ENCODE measurements at places on chromosomes 12 and 14.

DNA sequence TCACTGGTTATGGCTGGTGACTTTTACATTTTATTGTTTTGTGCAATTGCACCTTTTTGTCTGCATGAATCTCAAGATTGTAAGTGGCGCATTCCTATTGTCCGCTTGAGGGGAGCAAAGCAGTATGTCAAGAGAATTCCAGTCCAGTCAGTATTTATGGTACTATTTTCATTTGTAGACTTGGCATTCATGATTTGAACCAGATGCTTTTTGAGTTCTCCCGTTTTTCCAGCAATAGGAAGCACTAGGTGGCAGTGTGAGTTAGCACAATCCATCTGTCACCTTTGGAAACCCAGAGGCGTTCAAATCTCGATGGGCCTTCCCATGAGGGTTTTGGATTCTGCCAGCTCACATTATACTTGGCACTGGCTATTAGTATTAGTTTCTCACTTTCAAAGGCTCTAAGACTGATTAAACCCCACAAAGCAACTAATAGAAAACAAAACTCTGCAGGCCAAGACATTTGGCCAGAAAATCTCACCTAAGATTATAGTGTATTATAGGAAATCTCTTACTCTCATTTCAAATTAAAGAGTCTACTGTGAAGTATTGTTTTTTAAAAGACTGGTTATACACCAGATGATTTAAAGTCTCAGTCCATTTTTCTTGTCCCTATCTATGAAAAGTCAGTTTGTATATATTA, 2.2 kb downstream of the DACT1 start:
- DNase-seq: peak; percentile 68

GRCh38 chr12:39426636-39427240, 16.2 kb downstream of the KIF21A start:
- no peak for DNase-seq

GRCh38 chr14:65231286-65231980, 129.1 kb upstream of the MAX start:
- DNase-seq: no peak

- no peak for DNase-seq
Measured at GRCh38 chr14:65933400-65934069, 521.0 kb downstream of the FUT8 start.

DNA sequence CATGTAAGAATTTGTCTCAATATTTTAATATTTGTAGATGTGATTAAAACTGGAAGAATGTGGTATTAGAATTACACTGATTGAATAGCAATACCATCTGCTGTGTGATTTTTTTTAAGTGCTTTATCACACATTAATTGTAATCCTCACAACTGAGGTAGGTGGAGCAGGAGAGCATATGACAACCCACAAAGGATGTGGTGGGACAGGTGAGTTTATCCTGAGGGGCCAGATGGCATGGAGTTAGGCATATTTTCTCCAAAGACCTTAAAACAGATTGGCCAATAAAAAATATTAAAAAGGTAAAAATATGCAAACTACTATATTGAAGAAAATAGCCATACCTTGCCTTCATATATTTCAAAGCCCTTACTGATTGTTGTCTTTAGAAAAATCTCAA, 7.8 kb downstream of the LRRC10 start:
- DNase-seq: no peak

DNA sequence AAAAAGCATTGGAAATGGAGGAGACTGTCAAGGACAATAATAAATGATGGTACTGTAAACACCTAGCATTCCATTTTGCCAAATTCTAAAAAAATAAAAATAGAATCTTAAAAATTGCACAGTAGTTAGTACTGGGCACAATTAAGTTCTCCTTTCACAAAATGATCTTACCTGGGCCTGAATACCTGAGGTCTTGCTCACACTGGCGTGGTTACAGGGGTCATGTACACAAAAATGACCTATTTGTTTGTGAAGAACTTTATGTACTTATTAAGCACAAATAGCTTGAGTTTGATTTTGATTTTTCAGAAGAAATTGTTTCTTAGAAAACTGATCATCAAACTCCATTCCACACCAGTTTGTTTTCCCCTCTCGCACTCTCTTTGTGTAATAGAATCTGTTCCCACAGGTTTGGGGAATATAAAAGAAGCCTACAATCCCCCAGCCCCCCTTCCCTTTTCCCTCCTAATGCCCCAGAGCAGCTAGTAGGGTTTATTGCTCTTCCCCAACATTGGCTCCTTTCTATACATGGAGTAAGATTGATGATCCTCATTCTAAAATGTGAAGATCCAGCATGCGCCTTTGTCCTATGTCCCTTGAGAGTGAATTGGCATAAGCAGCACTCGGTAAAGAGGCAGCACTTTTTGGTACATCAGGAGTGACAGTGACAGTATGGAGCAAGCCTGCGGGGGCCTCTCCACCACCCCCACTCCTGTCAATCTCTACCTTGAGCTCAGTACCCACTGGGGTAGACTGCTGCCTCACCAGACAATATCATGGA, 204.3 kb downstream of the ASCL1 start:
- DNase-seq: no peak

DNA sequence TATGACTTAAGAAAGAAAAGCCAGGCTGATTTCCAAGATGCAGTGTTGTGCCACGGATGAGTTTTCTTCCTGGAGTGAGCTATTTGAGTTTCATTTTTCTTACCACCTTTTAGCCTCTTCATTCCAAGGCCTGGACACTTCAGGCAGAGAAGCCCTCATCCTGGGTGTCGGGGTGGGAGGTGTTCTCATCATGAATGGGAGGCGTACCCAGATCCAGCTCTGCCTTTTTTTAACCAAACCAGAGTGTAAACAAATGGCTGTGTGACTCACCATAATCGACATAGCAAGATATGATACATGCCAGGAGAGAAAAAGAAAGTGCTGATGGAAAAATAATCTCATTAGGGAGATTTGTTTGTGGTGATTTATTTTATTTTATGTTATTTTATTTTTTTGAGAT, 79.9 kb downstream of the ARF6 start:
- DNase-seq: peak; percentile 76

- DNase-seq: no peak
Measured at GRCh38 chr12:57539134-57539768, 7.7 kb downstream of the DCTN2 start.

- no peak for DNase-seq
Measured at GRCh38 chr14:105664691-105665090, 138.3 kb downstream of the TMEM121 start.

DNA sequence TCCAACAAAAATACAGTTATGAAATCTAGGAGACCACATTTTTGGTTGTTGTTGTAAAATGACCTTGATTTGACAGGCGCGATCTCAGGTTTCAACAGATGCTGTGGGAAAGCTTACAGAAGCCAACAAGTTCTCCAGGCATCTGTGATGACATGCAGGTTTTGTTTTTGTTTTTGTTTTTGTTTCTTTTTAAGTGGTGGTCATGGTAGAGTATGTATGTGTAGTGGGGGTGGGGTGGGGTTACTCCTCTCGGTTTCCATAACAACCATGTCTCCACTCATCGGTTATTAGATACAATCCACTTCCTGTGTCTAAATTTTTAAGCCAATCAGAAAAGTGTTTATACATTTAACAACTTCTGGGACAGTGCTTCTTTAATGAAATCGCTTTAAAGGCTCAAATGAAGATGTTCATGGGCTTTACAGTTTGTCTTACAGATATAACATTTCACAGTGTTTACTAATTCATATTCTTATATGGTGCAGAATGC, 199.9 kb upstream of the FOXN3 start:
- no peak for DNase-seq

DNA sequence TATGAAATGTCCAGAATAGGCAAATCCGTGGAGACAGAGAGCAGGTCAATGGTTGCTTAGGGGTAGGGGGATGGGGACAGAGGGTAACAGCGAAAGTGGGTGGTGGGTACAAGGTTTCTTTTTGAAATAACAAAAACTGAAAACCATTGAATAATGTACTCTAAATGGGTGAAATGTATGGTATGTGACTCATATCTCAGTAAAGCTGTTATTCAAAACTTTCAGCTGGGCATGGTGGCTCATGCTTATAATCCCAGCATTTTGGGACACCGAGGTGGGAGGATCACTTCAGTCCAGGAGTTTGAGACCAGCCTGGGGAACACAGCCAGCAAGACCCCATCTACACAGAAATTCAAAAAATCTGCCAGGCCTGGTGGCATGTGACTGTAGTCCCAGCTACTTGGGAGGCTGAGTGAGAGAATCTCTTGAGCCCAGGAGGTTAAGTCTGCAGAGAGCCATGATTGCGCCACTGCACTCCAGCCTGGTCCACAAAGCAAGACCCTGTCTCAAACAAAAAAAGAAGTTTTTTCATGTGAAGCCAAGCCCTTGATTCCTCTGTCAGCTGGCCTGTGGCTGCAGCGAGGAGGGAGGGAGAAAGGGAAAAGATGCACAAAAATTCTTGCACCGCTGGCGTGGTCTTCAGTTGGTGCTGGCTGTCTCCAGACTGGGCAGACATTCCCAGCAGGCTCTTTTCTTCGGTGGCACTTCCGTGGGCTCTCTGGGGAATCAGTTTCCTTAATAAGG, 248.2 kb downstream of the SLC41A2 start:
- no peak for DNase-seq

DNA sequence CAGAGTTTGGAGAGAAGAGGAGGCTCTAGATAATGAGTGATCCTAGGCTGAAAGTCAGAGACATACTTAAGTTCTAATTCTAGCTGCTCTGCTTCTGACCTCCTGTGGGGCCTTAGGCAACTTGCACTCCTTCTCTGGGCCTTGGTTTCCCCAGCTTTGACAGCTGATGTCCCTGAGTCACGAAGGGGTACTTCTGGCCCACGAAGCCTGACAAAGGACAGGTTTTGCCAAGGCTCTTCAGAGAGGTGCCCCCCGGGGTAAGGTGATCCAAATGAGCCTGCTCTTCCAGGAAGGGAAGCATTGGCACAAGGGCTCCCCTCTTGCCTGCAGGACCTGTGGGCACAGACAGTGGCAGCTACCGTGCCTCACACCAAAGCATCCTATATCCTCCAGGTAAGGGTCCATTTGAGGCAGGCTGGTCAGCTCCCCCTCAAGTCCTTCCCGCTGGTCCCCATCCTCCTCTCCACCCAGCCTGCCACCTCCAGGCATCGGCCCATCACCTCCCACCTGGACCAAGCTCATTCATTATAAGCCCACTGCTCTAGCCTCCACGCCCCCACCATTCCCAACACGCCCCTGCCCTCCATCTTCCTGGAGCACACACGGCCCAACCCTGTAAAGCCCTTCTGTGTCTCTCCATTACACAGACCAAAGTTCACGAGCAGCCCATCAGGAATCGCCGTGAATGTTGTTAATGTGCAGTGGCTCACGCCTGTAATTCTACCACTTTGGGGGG, 1.9 kb upstream of the PPP1R13B start:
- no peak for DNase-seq

GRCh38 chr12:49795654-49796105, 32.5 kb downstream of the NCKAP5L start:
- no peak for DNase-seq

- DNase-seq: no peak
Measured at GRCh38 chr12:84329938-84330337, 582.7 kb downstream of the SLC6A15 start.

- peak; percentile 63 for DNase-seq
Measured at GRCh38 chr12:89162589-89163261, 189.6 kb downstream of the DUSP6 start.

DNA sequence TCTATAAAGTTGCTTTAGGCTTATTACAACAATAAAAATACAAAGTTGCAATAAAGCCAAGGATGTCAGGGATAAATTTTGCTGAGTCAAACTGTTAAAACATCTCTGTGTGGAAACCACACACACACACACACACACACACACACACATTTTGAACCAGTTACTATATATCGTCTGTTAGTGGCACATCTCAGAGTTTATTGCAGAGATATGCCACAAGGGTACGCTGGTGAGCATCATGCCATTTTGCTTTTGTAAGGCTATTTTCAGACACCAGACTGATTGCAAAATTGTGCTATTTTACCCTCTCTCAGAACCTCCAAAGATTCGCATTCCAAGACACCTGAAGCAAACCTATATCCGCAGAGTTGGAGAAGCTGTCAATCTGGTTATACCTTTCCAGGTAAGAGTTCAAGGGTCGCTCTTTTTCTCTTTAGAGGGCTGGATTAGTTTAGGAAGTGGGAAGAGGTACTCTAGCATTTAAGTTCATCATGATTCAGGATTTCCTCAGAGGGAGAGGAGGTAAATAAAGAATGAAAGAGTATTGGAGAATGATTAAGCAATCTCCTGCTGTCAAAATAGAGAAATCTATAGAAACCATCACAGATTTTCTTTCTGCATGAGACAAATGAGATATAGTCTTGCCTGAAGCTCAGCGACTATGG, 27.3 kb upstream of the CHPT1 start:
- no peak for DNase-seq

GRCh38 chr12:124752437-124753227, 111.0 kb downstream of the SCARB1 start:
- DNase-seq: no peak

- DNase-seq: no peak
Measured at GRCh38 chr12:113058553-113058952, 2.0 kb downstream of the DTX1 start.

GRCh38 chr12:90953956-90954421, 987 bp downstream of the CCER1 start:
- DNase-seq: no peak

DNA sequence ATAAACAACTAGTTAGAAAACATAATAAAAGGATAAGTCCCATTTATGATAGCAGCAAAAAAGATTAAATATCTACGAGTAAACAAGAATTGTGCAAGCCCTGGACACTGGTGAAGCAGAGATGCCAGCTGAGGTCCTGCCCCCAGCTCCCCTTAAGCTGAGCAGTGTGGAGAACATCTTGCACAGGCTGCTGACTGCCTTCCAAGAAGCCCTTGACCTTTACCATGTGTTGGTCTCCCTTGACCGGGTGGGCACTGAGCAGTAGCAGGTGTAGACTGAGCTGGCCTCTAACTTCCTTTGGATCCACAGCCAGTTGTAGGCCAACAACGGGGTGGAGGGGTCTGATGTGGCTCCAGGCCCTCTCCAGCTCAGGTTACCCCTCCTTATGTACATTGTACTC, 47.7 kb upstream of the PAPLN start:
- no peak for DNase-seq

- DNase-seq: no peak
Measured at GRCh38 chr14:67572608-67573007, 27.5 kb downstream of the PIGH start.

DNA sequence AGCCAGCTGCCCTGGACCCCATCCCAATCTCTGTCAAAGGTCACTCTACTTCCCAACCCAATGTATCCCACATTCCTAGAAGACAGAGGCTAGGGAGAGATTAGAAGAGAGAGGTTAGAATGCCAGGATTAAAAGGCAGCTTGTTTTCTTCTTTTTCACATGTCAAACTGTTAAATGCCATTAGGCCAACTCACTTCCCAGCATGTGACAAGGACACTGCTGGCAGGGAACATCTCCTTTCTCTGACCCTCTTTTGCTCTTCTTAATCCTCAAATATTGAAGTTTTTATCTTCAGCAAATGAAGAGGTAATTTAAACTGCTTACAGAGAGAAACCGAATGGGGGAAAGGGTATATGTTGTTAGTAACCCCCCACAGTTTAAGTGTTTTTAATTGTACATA, 89.1 kb downstream of the BBS10 start:
- DNase-seq: no peak
